H1 (cell line): ENCODE measurements at places on chromosomes 1 and 21.
A peak's percentile ranks its signal among the peaks of the same experiment; 100 is the strongest.

GRCh38 chr1:72271555-72272085, 10.7 kb downstream of the NEGR1 start:
- no peak for DNase-seq

DNA sequence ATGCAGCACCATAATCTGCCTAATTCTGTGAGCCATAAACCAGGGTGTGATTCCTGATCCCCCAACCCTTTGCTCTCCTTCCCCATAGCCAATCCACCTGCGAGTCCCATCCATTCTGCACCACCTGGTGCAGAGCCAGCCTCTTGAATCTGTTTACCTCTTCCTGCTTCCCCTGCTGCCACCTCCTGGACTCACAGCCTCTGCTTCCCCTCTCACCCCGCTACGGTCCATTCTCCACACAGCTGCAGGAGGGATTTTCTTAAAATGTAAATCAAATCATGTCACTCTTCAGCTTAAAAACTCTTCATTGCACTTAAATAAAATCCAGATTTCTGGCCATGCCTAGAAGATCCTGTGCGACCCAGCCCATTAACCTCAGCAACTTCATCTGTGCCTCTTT, 186.7 kb downstream of the FOXD2 start:
- DNase-seq = peak; percentile 29

- no peak for DNase-seq
These were observed 423.4 kb upstream of the CHRM3 start for GRCh38 chr1:238962941-238963340.

DNA sequence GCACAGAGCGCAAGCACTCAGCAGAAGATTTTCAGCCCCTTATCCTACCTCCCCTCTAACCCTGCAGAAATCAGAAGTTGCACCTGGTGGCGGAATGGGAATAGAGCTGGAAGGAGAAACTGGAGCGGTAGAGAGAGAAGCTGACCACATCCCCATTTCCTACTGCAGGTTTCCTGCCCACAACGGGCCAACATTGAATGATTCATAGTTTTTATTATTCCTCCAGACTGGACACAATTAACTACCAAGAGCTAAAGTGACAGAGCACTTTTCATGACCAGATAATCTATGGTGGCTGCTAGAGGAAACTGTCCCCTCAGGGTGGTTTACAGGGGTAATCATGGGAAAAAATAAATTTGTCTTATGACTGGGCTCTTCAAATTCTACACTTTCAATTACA, 21.3 kb upstream of the LRRC8D start:
- DNase-seq = no peak

DNA sequence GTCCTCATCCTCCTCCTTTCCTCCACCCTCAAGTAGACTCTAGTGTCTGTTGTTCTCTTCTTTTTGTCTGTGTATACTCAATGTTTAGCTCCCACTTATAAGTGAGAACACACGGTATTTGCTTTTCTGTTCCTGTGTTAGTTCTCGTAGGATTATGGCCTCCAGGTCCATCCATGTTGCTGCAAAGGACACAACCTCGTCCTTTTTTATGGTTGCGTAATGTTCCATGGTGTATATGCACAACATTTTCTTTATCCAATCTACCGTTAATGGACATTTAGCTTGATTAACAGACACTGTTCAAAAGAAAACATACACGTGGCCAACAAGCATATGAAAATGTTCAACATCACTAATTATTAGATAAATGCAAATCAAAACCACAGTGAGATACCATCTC, 44.3 kb upstream of the TMPRSS2 start:
- DNase-seq = no peak

DNA sequence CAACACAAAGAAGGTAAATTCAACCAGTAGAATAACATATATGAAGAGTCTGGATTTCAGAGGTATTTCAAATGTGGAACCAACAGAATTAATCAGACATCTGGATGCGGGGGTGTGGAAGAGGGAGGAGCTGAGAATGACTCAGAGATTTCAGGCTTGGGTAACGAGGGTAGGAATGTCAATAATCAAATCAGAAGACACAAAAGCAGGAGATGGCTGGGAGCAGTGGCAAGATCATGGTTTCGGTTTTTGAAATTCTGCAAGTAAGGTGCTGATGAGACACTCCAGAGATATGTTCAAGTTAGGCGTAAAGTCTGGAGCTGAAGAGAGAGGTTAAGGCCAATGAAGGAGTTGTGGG, 64.0 kb downstream of the PLPPR5 start:
- no peak for DNase-seq

GRCh38 chr21:22076471-22076870, 1078.3 kb downstream of the NCAM2 start:
- no peak for DNase-seq

- no peak for DNase-seq
These were observed 3.2 kb downstream of the FBXO2 start for GRCh38 chr1:11651017-11651416.

GRCh38 chr21:28375708-28376385, 616.8 kb downstream of the LTN1 start:
- DNase-seq = no peak

DNA sequence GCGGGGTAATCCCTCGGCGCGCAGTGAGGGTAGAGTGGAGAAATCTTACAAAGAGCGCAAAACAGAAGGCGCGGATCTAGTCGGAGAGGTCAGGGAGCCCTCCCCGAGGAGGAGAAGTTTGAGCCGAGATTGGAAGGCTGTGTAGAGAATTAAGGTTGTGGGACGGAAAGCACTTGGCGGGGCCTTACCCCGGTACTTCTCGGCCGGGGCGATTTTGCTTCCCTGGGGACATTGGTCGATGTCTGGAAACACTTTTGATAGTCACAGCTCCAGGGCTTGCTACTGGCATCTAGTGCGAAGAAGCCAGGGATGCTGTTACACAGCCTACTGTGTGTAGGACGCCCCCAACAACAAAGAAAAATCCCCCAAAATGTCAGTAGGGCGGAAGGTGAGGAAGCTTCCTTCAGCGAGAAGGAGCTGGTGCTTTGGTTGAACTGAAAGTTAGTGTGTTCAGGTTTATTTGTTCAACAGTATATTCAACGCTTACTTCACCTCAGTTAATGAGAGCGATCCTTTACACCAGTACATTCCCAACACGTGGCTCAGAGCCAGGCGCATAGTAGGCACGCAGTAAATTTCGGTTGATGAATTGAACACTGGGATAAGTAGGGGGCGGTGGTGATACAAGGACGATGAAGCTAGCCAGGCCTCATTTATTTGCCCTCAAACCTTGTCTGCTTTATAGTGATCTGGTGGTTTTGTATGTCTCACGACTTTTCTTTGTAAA, 807 bp downstream of the CEP85 start:
- DNase-seq = no peak
